HCT116 (cell line): ENCODE measurements at places on chromosomes 12 and 14.
A peak's percentile ranks its signal among the peaks of the same experiment; 100 is the strongest.

DNA sequence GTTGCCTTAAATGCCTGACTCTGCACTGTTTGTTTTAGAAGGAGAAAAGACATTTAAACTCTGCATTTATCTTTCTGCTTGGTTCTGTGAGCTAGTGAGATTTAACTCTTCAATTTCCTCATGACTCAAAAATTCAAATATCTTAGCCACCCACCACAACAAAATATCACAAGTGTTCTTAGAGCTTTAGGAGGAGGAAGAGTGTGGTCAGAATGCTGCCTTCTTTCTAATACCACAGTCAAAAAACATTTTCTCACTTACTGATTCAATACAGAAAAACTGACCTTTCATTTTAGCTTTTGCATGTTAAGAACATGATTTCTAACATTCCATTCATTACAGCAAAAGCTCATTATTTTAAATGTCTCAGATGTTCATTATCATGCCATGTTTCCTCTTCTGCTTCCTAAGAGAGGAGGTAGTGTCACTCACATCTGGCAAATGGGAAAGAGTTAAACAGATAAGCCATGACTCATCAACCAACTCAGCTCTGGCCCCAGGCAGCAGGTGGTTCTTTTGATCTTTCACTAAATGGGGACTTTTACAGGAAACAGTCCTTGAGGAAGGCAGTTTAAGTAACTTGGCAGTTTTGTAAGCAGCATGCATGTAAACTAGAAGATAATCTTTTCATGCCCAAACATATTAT is 56.4 kb upstream of the RNU6-8 start:
- DNase-seq = peak; percentile 56

DNA sequence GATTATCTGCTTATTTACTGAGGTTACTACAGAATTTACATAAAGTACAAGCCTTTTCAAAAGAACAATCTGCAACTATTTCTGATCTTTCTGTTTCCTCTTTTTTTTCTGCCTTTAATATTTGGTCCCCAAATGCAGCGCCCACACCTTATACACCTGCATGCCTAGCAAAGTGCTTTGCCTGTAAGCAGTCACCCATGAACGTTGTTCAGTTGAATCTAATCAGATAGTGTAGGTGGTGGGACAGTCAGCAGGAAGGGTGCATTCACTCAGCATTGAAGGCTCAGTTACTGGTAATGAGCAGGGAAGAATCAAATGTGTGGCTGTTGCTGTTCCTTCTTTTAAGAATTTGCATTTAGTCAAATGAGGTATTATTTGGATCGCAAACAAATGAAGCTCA is 108.4 kb downstream of the GPR135 start:
- DNase-seq = no peak

- no peak for DNase-seq
Measured at GRCh38 chr12:56898938-56899337, 35.3 kb downstream of the SDR9C7 start.

GRCh38 chr12:13365748-13366366 is 169.3 kb downstream of the EMP1 start:
- no peak for DNase-seq
